ENCODE measurements at places on chromosomes 4 and X.

- peak; percentile 34 for DNase-seq
Observed at GRCh38 chr4:53015681-53016080, 153.6 kb downstream of the RASL11B start.

- DNase-seq = no peak
Observed at GRCh38 chrX:16629909-16630308, 20.0 kb upstream of the S100G start.

DNA sequence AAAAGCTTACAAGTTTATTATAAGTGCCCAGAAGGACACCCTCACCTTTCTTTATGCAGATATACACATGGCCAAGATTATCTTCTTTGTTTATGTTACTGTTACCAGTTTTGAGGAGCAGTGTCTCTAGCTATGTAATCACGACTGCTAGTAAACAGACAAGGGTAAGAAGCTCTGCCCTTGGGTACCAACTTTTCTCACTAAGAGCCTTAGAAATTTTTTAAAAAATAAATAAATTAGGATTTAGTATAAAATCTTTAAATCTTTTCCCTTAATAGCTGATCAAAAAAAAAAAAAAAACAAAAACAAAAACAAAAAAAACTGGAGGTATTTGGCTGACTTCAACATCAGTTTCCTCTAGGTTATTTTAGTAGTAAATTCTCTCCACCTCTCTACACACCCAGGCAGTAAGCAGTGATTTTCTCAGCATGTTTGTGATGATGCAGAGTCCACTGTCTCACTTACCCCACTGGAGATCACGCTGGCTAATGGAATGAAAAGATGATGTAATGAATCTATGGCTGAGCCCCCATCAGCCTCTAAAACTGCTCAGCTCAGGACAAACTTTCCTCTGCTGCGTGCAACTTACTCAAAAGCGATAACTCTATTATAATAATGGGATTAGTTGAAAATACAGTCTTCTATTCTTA is 125.9 kb downstream of the FRYL start:
- DNase-seq = no peak

GRCh38 chr4:160495356-160495755 is 1392.5 kb downstream of the RAPGEF2 start:
- no peak for DNase-seq

DNA sequence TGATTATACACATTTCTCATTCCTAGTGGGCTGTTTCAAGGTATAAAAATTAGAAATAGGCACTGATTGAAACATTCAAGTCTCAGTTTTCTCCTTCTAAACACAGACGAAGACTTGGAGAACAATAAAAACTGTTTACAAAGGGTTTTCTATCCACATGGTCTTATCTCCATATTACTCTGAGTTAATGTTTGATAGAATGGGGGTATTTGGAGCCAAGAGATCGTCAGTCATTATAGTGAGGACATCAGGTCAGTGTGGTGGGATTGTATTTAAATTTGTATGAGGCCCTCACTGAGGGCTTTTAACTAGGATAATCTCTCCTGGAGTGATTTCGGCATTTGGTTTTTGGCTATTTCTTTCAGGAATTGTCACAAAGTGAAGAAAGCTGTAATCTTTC is 16.4 kb upstream of the DYNLT3 start:
- DNase-seq = no peak

DNA sequence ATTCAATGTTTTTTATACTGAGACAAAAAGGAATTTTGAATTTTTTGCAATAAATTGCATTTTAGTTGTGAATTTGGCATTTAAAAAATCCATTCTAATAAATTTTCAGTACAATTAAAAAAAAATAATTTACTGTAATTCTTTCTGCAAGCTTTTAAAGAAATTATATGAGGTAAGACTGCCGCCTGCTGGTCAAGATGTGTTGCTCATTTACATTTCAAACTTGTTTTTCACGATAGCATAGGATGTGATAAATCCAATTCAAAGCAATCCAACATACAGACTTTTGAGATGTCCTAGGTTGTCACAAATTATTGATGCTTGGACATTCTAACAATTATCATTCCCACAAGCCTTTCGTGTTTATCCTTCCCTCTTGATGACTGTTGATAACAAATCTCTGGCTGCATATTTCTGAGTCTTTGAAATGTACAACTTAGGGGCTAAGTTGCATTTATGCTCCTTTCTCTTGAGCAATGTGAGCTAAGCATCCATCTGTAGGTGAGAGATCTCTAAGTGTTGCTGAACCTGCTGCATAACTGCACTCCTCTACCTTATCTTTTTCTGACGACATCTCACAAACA is 21.7 kb upstream of the MFAP3L start:
- peak; percentile 44 for DNase-seq

- DNase-seq = no peak
Observed at GRCh38 chr4:8039290-8039689, 99.6 kb upstream of the AFAP1 start.

Measured in SW480 (cell line).